Hepatic stellate cell (primary cell): ENCODE measurements at places on chromosomes 16 and 17.

GRCh38 chr16:25135254-25135878 is 23.8 kb downstream of the LCMT1 start:
- DNase-seq, result peak; percentile 38

- DNase-seq, result no peak
These were observed 82.2 kb upstream of the CDC42EP4 start for GRCh38 chr17:73393962-73394361.

DNA sequence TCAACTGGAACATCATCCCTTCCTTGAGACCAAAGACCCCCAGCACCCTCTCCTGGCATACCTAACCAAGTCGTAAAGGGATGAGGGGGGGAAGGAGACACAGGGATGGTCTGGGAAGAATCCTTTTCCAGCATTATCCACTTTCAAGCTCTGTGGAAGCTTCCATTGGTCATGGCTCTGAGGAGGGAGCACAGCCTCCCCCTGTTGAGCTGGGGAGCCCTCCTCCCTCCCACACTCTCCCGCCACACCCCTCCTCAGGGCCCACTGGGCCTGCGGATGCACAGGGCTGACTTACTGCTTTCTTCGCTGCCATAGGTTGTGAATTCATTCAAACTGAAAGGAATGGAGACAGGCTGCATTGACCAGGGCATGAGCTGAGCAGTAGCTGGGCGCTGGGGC is 12.4 kb downstream of the CSF3 start:
- DNase-seq, result peak; percentile 11

DNA sequence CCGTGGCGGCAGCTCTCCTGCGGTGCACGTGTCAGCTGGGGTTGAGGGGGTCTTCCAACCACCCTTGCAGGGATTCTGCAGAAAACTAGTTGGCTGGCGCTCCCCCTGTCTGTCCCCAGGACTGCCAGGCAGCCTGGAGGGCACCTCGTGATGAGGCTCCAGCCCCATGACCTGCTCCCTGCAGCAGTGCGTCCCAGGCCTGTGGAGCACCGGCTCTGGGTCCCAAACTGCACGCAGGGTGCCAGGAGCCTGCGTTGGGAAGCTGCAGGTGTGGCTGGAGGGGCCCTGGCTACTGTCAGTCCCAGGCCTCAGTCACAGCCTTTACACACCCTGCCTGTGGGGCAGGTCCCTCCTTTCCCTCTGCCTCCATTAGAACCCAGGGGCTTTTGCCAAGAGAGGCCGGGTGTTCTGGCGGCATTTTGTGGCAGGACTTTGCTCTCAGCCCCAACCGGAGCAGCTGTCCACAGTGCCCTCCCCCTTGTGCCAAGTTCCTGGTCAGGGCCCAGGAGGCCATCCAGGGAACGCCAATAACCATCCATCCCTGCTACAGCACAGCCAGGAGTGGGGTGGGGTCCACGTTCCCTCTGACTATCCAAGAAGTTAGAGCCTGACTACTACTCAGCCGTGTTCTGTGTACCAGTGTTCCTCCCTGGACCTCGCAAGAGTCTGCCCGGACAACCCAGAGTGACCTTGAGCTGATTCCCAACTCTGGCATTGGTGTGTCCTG is 9.2 kb downstream of the CHMP6 start:
- DNase-seq, result no peak

- no peak for DNase-seq
These were observed 979 bp downstream of the ABHD15 start for GRCh38 chr17:29565643-29566472.

GRCh38 chr17:19359151-19359550 is 3.4 kb downstream of the B9D1 start:
- DNase-seq, result no peak

- no peak for DNase-seq
These were observed 9.2 kb upstream of the DPEP3 start for GRCh38 chr16:67989322-67990017.

DNA sequence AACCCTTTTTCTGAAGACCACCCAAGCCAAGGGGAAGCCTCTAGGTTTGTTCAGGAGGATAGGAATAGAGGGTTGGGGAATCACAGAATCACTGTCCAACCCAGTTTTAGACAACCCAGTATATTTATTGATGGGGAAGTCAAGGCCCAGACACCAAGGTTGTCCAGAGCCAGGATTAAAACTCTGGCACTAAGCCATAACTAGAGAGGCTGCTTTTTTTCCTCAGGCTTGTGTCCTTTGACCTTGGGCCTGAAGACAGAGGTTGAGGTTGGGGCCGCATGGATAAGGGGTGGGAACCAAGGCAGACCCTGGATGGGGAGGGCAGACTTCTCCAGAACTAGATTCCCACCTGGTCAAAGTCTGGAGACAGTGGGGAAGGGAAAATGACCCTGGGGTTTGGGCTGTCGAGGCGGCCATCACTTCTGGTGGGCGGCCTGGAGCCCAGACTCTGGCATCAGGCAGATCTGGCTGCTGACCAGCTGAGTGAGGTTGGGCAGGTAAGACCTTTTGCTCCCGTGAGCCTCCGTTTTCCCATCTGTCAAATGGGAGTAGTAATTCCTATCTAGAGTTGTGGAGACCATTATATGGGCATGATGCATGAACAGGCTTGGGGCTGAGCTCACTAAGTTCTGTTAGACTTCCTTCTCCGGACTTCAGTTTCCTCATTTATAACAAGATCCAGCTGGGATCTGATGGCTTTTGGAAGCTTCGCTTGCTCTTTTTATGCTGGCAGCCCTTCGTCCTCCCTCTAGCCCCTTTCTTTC is 17.9 kb downstream of the IGFBP4 start:
- DNase-seq, result no peak

GRCh38 chr17:20171741-20172365 is 162.7 kb downstream of the SPECC1 start:
- DNase-seq, result no peak

DNA sequence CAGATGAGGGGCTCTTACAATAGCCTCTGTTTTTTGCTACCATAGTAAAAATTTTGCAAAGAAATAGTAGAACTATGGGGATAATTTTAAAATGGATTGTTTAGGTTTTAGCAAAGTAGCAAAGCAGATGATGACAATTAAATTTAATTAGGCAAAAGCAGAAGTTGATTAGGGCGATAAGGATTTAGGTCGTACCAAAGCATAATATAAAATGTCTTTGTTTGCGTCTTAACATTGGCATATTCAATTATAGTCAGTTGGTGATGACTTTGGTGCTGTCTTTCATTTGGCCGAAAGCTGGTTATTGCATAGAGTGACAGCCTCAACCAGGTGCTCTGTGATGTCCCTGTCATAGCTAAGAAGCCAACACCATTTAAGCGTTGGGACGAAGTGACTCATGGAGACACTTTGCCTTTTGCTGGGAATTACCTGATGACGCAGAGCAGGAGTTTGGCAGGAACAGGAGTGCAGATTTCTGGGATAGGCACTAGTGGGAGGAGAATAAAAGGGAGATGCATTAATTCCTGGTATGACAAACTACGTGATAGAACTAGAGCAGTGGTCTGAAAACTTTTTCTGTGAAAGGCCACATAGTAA is 38.3 kb downstream of the MAP2K6 start:
- no peak for DNase-seq

- peak; percentile 74 for DNase-seq
These were observed 50.4 kb downstream of the TIMM22 start for GRCh38 chr17:1047177-1047878.

DNA sequence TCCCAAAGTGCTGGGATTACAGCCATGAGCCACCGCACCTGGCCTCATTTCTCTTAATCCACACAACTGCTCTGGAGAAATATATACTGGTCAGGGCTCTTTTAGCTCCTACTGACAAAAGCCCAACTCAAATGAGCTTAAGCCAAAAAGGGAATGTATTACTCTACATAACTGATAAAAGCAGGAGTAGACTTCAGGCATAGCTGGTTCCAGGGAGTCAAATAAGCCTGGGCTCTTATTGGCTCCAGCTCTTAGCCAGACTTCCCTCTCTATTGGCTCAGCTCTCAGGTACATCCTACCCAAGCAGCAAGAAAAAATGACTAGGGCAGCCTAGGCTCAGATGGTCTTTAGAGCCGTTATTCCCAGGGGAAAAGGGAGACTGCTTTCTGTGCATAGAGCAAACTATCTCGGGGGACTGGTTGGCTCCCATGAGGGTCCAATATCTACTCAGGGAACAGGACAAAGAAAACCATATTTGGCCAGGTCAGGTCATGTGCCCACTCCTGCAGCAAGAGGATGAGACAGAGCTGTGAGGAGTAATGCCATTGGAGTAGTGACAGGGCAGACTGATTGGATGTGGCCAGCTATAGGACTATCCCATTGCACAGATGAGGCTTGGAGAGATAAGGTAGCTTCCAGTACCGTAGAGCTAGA is 21.2 kb downstream of the TBX2 start:
- no peak for DNase-seq

GRCh38 chr16:704047-704446 is 1.6 kb downstream of the FBXL16 start:
- no peak for DNase-seq

DNA sequence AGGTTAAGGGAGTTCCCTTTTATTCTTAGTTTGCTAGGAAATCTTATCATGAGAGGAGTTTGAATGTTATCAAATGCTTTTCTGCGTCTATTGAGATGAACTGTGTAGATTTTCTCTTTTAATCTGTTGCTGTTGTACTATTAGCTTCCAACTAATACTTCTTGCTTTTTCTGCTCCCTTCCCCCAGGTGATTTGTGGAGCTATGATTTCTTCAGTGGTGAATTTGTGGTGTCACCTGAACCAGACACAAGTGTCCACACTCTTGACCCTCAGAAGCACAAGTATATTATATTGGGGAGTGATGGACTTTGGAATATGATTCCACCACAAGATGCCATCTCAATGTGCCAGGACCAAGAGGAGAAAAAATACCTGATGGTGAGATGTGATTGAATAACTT is 29.9 kb upstream of the BCAS3 start:
- DNase-seq, result no peak

- DNase-seq, result peak; percentile 37
These were observed 7.5 kb upstream of the SNTB2 start for GRCh38 chr16:69179328-69180010.

DNA sequence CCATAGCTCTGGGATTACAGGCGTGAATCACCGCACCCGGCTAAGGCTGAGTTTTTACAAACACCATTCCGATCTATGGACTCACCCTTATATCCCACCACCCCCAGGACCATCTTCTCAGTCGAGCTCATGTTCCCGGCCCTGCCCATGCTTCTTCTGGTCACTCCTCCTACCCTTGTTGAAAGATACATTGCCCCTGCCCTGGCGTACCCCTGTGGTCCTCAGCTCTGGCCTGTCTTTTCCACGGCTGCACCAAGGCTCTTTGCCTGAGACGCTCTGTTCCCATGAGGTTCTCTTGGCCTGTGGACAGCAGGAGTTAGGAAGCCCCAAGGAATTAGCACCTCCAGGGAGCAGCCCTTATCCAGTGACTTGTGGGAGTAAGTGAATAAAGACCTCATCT is 379.4 kb upstream of the TNRC6C start:
- no peak for DNase-seq

DNA sequence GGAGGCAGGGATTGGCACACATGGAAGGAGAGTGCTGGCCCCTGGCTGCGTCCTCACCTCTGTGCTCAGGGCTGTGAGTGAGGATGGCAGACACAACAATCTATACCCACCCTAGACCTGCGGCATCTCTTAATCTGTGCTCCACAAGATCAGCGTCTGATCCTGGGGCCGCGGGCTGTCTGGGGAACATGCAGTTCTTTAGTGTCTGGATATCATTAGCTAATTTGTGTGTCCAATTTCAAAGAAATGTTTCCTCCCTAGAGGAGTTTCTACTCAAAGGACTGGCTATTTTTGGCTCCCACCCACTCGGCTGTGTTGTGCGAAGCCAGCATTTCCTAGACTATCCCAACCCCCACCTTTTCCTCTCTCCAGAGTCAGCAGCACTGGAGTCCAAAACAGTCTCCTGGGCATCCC is 93.8 kb downstream of the GRIN2A start:
- no peak for DNase-seq

DNA sequence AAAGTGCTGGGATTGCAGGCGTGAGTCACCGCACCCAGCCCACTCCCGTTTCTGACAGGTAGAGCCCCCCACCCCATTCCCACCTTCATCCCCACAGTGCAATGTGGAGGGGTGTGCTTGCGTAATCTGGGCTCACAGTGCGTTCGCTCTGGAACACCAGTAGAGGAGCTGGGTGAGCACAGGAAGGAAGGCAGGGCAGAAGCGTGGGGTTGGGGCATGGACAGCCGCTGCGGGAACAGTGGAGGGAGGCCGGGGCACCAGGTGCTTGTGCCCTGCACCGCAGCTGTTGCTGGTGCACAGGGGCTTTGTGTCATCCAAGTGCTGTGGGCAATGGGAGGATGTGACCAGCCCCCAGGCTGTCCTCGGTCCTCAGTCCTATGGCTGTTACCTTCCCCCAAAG is 24.7 kb downstream of the KDM8 start:
- no peak for DNase-seq

GRCh38 chr16:1839554-1839953 is 12.5 kb downstream of the FAHD1 start:
- DNase-seq, result no peak

DNA sequence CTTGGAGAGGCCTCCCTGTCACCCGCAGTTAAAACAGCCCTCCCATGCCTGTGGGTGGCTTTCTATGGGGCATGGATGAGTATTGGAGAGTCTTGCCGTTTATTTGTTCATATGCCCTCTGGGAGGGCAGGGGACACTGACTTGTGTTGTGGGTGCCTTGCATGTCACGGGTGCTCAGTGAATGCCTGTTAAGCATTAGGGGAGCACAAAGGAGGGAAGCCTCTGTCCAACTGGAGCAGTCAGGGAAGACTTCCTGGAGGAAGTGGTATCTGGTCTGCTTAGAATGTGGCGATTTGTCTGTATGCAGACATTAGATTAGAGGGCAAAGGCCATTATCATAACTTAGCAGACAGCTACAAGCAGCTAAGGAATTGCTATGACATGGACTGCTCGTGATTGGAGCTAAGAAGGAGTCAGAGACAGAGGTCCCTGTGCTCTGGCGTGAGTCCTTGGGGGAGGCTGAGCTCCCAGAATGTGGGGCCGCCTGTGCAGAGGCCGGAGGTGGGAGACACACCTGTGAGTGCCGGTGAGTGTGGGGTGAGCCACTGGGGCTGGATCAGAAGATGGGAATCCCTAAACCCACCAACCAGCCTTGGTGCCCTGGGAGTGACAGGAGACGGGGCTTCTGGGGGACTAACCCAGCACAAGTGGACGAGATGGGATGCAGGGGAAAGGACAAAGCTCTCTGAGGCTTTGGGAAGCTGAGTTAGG is 286.1 kb downstream of the SEC14L1 start:
- no peak for DNase-seq

- no peak for DNase-seq
These were observed 21.2 kb downstream of the SEC14L1 start for GRCh38 chr17:77161953-77162352.
